ENCODE measurements at places on chromosomes 13 and 19.

DNA sequence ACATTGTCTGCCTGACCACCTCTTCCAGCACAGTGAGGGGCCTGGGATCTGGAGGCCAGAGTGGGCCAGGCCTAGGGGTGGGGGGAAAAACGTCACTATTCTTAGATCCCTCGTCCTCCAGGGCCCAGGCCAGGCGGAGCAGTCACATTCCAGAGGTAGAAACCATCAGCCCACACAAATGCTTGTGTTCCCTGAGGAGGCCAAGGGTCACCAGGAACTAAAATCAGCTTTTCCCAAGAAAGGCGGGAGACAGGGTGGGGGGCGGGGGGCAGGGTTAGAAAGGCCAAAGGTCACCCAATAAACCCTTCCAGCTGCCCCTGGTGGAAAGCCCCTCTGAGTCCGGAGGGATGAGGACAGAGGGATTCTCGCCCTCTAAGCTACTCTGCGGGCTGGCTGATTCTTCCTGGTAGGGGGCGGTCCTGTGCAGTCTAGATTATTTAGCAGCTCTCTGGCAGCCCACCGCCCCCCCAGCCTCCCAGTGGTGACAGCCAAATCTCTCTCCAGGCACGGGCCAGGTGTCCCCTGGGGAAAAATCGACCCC is 23.5 kb upstream of the CCL25 start:
- DNase-seq, result no peak

DNA sequence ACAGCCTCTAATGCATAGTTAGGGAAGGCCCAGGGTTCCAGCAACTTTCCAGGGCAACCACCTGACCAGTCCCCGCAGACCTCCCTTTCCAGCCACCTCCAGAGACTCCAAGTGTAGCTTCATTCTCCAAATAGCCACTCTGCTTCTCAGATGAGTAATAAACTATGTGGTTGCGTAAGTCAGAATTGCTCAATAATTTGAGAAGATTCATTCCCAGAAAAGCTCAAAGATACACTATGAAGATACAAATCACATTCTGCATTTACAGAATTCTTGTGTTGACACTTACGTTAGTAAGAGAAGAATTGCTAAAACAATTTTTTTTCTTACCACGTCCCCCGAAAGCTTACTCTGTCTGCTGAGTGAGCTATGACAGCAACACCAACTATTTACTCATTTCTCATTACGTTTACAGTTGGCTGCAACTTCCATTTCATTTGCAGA is 8.2 kb upstream of the LATS2 start:
- DNase-seq, result no peak

GRCh38 chr19:33203529-33203928 is 9.4 kb downstream of the LRP3 start:
- no peak for DNase-seq

- no peak for DNase-seq
Measured at GRCh38 chr13:46852168-46852567, 44.7 kb downstream of the HTR2A start.

GRCh38 chr13:114010401-114011101 is 36.7 kb upstream of the C13orf46 start:
- DNase-seq, result no peak

DNA sequence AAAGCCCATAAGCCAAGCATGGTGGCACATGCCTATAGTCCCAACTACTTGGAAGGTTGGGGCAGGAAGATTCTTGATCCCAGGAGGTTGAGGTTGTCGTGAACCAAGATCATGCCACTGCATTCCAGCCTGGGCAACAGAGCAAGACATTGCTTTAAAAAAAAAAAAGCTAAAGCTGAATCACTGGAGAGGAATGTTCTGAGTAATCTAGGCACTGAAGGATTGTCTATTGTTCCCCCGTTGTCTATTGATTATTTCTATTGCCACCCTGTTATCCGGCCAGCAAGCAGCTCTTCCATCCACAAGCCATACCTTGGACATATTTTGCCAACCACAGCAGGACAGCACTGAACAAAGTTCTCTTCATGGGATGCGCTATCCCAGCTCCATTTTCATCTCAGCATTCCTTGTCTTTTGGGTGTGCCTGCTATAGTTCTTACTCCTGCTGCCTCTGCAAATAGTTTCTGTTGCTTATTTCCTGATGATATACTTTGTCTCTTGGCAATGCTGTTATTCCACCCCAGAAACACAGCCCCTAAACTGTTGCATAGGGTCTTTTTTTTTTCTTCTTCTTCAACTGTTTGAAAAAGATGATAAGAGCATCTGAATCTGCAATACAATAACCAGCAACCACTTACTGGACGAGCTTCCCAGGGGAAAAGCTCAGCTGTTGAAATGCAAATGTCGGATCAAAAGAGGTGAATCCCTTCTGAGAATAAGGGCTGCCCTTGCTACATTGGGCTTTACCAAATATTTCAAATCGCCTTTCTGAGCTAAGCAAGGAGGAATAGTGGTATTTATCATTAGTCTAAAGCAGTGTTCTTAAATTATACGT is 22.2 kb upstream of the SIAH3 start:
- no peak for DNase-seq

DNA sequence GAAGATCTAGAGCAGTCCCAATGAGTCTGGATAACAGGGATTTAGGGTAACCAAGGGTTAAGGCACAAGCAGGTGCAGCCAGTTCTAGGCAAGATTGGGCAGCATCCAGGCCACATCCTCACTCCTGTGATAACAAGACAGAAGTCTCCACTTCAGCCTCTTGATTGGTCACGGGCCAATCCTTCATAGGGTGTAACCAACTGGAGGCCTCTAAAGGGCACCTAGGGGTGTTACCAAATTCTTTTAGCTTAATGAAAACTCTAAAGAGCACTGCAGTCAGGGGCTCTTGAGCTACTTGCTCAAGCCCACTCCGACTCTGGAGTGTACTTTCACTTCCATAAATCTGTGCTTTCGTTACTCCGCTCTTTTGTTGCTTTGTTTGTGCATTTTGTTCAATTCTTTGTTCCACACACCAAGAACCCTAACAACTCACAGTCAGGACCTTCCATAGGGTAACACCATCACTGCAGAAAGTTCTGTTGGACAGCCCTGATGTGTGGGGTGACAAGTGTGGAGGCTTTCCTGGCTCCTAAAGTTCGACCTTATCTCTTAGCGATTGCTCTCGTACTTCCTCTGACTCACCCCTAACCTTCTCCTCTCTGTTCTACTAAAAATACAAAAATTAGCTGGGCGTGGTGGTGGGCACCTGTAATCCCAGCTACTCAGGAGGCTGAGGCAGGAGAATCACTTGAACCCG is 36.1 kb downstream of the ZSWIM9 start:
- no peak for DNase-seq

DNA sequence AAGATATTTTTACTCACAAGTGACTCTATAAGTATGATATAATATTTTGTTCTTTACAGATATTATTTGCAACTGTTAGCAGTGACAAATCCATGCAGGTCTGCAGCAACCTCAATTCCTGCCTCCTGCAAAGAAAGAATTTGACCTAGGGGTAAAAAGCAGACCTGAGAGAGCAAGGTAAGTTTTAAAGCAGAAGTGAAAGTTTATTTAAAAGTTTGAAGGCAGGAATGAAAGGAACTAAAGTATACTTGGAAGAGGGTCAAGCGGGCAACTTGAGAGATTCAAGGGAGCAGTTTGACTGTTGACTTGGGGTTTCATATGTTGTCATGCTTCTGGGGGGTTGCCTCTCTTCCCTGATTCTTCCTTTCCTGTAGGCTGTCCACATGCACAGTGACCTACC is 520.1 kb upstream of the PCDH20 start:
- no peak for DNase-seq

- DNase-seq, result no peak
Measured at GRCh38 chr19:58579473-58580142, 6.5 kb upstream of the MZF1 start.

DNA sequence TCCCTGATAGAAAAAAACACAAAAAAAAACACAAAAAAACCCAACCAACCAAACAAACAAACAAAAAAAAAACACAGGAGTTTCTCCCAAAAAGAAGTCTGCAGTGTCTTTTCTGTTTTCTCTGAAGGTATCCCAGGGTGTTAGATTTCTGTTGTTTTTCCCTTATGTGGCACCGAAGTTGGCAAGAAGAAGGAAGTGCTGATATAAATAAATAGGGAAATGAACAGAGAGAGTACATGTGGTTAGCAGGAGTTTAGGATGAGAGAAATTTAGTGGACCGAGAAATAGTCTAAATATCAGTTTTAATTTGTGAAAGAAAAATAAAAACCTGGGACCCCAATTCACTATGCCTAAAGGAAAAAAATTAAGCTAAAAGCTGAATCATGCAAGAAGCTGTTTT is 287.0 kb upstream of the SGCG start:
- no peak for DNase-seq

DNA sequence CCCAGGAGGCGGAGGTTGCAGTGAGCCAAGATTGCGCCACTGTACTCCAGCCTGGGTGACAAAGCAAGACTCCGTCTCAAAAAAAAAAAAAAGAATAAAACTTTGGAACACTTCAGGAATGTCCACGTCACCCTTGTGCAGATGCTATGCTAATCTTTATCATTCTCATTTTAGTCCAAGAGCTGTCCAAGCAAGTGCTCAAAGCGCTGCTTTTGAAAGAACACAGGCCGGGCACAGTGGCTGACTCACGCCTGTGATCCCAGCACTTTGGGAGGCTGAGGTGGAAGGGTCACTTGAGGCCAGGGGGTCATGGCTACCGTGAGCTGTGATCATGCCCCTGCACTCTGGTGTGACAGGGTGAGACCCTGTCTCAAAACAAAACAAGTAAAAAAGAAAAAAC is 11.1 kb upstream of the UQCR11 start:
- DNase-seq, result no peak

DNA sequence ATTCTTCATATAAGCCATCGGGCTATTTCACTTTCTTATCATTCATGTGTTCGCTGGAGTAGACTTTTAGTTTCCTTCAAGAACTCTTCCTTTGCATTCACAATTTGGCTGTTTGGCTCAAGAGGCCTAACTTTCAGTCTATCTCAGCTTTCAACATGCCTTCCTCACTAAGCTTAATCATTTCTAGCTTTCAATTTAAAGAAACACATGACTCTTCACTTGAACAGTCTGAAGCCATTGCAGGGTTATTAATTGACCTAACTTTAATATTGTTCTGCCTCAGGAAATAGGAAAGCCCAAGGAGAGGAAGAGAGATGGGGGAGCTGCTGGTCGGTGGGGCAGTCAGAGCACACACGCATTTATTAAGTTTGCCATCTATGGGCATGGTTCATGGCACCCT is 158.1 kb downstream of the SUCLA2 start:
- no peak for DNase-seq

DNA sequence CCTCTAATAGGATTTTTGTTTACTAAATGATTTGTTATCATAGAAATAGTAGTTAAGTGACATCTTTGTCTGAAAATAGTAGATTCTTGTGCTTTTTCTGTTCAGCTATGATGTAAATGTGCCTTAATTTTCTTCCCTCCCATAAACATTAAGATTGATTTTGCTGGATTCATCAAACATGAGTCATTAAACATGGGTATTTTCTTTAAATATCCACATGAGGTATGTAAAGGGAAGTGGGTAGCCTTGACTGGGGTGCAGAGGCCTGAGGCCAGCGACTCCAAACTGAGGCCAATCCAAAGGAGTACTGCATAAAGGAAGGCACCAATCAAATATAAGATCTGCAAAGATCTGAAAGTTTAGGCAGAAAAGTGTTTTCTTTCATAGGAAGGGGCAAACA is 3.7 kb downstream of the ZNF136 start:
- no peak for DNase-seq

DNA sequence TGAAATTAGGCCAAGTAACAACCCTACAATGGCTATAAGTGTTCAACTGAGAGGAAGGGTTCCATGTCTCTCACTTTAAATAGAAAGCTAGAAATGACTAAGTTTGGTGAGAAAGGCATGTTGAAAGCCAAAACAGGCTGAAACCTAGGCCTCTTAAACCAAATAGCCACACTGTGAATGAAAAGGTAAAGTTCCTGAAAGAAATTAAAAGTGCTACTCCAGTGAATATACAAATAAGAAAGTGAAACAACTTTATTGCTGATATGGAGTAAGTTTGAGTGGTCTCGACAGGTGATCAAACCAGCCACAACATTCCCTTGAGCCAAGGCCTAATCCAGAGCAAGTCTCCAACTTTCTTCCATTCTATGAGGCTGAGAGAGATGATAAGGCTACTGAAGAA is 209.6 kb downstream of the KLF12 start:
- DNase-seq, result no peak

DNA sequence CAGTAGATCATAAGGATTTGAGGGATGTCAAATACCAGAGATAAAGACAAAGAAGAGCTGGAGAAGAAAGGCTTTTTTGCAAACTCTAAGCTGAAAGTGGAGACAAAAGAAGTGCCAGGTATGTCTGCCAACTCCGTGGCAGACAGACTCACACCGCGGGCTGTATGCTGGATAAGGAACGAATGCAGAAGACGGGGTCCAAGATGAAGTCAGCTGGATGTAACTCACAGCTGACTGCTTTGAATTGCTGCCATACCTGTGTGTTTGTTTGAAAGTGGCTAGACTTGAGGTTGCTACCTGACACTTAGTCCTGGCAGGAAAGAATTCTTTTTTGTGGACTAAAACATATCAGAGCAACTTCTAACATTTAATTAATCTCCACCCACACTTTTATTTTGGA is 398.8 kb downstream of the DLEU7 start:
- no peak for DNase-seq

DNA sequence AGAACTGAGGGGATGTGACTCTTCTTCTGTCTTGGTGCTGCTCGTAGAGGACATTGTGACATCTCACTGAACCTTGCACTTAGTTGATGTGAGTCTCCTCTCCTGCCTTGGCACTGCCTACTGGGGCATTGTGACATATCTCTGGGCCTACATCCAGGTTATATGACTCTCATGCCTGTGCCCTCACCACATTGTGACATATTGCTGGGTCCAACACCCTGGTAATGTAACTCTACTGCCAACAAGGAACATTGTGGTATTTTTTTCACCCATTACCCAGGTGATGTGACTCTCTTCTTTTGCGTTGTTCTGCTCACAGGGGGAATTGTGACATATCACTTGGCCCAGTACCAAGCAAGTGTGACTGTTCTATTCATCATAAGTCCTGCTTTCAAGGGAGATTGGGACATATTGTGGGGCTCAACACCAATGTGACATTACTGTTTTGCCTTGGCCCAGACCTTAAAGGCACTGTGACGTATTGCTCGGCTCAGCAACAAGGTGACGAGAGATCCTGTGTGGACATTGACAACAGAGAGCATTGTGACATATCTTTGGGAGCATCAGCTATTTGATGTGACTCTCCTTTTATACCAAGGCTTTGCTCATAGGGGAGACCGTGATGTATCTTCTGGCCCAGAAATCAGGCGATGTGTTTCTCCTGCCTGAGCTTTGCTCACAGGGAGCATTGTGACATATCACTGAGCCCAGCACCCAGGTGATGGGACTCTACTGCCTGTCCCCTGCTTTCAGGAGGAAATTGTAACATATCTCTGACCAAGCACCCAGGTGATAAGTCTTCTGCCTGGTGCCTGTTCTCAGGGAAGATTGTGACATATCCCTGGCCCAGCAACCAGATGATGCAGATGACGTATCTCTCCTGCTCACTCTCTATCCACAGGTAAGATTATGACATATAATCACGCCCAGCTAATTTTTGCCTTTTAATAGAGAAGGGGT is 12.2 kb upstream of the ZNF429 start:
- no peak for DNase-seq

DNA sequence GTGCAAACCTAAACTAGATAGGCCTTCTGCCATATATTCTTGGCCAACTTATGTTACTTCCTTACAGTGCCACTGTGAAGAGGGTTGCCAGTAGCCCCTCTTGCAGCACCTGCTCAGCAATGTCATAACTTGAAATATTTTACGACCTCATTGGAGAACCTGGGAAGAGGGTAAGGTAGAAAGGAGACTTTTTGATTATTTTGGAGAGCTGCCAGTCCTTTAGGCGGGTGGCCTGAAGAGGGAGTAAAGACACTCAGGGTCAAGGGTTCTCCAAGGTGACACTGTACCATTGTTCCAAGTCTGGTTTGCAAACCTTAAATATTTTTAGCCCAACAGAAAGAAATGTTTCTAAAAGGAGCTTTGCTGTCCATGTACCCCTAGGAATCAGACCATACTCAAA is 118.3 kb downstream of the FLT1 start:
- DNase-seq, result no peak

Data from T follicular helper cell (primary cell).